GM12878 (cell line): ENCODE measurements at places on chromosomes 6 and 20. TPM values are rescaled to one million over a fixed set of nuclear protein-coding genes. Genes with fewer than 3 reads are reported as not detected.

Gene PNLDC1
- polyA plus RNA-seq = 0.25 TPM in 1 of 2 replicates, not detected in the other

Gene VGLL2
- not detected in 2 replicates for polyA plus RNA-seq

Gene PAK5
- polyA plus RNA-seq = not detected in 2 replicates

Gene LPIN3
- 0.53 and 0.63 TPM in 2 replicates for polyA plus RNA-seq

Gene OOEP
- polyA plus RNA-seq = not detected in 2 replicates

Gene SEL1L2
- not detected in 2 replicates for polyA plus RNA-seq

Gene ZNF341
- 3.8 and 4.1 TPM in 2 replicates for polyA plus RNA-seq

Gene C20orf202
- not detected in 2 replicates for polyA plus RNA-seq

Gene PRPH2
- polyA plus RNA-seq = not detected in 2 replicates

Gene MRPS18A
- polyA plus RNA-seq = 88.6 and 91.5 TPM in 2 replicates

Gene DDO
- polyA plus RNA-seq = not detected in 2 replicates

Gene FANCE
- polyA plus RNA-seq = 6.3 and 7.6 TPM in 2 replicates

Gene NCOA7
- polyA plus RNA-seq = 33.0 and 35.4 TPM in 2 replicates

Gene FOXC1
- polyA plus RNA-seq = not detected in 2 replicates

Gene TREML4
- polyA plus RNA-seq = not detected in 2 replicates

Gene EPB41L2
- 19.5 and 21.2 TPM in 2 replicates for polyA plus RNA-seq

Gene ULBP1
- not detected in 2 replicates for polyA plus RNA-seq

Gene ARMC12
- polyA plus RNA-seq = 0.10 and 0.31 TPM in 2 replicates

Gene CLPSL1
- not detected in 2 replicates for polyA plus RNA-seq

Gene TUBB2B
- polyA plus RNA-seq = 8.0 and 11.6 TPM in 2 replicates

Gene TMEM217
- 2.4 and 2.8 TPM in 2 replicates for polyA plus RNA-seq

Gene JARID2
- 5.9 and 6.3 TPM in 2 replicates for polyA plus RNA-seq

Gene SLC22A2
- not detected in 2 replicates for polyA plus RNA-seq

Gene EDN3
- not detected in 2 replicates for polyA plus RNA-seq

Gene MEI4
- polyA plus RNA-seq = not detected in 2 replicates

Gene NEDD9
- polyA plus RNA-seq = 9.1 and 12.1 TPM in 2 replicates

Gene HCRTR2
- polyA plus RNA-seq = not detected in 2 replicates

Gene VAPB
- 28.2 and 29.6 TPM in 2 replicates for polyA plus RNA-seq

Gene BPIFB4
- polyA plus RNA-seq = 0.12 TPM in 1 of 2 replicates, not detected in the other

Gene CDSN
- not detected in 2 replicates for polyA plus RNA-seq

Gene AVP
- polyA plus RNA-seq = not detected in 2 replicates

Gene TBX18
- polyA plus RNA-seq = not detected in 2 replicates

Gene DOK5
- not detected in 2 replicates for polyA plus RNA-seq

Gene MMP24
- 0.05 and 0.11 TPM in 2 replicates for polyA plus RNA-seq

Gene PARD6B
- 1.8 and 2.5 TPM in 2 replicates for polyA plus RNA-seq

Gene GPR6
- not detected in 2 replicates for polyA plus RNA-seq

Gene UNC5CL
- 0.32 and 0.37 TPM in 2 replicates for polyA plus RNA-seq
